Suppressor macrophage treated with lipopolysaccharide for 1 hour (primary cell): ENCODE measurements at places on chromosomes 4 and X.
A peak's percentile ranks its signal among the peaks of the same experiment; 100 is the strongest.

GRCh38 chr4:19400820-19401219 lies 850.9 kb upstream of the SLIT2 start:
- DNase-seq, result no peak

GRCh38 chrX:11504234-11504633 lies 161.5 kb downstream of the ARHGAP6 start:
- no peak for DNase-seq

GRCh38 chrX:41923978-41924683 lies 777 bp upstream of the CASK start:
- DNase-seq, result peak; percentile 4

DNA sequence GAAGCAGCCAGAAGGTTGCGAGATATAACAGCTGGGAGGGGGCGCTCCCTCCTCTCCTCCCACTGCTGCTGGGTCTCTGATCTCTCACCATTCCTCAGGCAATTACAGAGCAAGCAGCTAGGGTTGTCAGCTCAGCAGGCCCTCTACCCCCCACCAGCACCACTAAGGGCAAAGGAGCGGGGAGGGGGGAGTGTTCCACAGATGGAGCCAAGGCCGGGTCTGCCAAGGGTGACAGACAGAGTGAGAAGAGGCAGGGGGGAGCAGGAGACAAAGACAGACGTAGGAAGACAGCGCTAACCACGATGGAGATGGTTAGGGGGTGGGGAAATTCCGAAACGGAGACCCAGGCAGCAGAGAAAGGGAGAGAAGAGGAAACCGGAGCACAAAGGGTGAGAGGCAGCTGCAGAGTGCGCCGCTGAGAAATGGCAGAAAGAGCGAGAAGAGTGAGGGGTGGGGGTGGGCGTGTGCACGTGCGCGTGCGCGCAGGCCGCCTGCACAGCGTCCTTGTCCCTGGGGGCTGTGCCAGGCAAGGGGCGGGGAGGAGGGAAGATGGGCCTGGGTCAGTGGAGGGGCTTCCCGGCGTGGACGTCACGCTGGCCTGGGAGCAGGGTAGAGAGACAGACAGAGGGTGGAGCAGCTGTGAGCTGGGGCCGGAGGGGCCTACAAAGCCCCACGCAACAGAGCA lies 6.9 kb downstream of the L1CAM start:
- DNase-seq, result no peak

DNA sequence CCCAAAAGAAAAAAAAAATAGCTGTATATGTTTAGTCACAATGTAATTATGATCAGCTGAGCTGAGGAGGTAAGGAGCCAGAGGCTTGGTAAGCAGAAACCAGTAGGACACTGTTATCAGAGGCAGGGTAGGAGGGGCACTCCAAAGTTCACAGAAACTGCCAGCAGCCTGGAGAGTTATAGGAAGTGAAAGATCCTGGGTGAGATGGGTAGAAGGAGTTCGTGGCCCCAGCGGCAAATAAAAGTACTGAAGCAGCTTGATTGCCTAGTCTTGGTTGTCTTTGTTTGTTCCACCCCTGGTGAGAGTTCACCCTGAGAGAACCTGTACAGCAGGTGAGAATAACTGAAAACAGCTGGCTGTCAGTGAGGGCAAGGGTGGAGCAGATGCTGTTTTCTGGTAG lies 340.8 kb downstream of the ADGRL3 start:
- no peak for DNase-seq

GRCh38 chr4:37561196-37561802 lies 124.9 kb downstream of the RELL1 start:
- DNase-seq, result no peak

DNA sequence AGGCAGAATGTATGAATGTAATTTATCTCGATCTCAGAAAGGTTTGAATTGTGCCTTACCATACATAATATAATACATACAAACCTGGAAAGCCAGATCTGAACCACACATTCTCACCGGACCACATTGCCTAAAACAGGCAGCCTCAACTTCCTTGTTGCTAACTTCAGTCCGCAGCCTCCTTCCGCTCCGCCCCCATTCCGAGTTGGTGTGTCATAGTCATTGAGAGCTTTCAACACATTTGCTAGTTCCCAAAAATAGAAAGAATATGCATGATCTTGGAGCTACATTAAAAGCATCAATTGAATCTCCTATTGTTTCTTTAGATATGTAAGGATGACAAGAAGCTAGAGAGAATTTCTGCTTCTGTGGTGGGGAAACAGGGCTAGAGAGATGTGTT lies 127.2 kb downstream of the ARHGEF9 start:
- DNase-seq, result peak; percentile 50

GRCh38 chr4:87044511-87045233 lies 109.9 kb downstream of the AFF1 start:
- peak; percentile 57 for DNase-seq
